ENCODE measurements at places on chromosomes 4 and X.

DNA sequence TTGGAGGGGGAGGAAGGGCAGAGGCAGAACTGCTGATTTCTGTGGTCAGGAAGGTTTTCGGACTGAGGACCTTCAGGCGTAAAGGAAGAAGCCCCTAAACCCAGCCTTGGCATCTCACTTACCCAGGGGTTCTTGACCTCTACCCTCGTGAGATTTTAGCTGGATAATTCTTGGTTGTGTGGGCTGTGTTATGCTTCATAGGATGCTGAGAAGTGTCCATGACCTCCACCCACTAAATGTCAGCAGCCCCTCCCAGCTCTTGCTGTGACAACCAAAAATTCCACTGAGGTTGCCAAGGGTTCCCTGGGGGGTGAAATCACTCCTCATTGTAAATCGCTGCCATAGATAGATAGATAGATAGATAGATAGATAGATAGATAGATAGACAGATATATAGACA lies 5.8 kb upstream of the CRLF2 start:
- H3K27ac ChIP-seq: no peak overlapping the region
- no peaks in the 10 kb centered on the region for H3K4me1 ChIP-seq
- no peak for DNase-seq
- H3K4me3 ChIP-seq: no peak overlapping the region
- no peaks in the 10 kb centered on the region for H3K27me3 ChIP-seq
- H3K36me3 ChIP-seq: no peaks in the 10 kb centered on the region

DNA sequence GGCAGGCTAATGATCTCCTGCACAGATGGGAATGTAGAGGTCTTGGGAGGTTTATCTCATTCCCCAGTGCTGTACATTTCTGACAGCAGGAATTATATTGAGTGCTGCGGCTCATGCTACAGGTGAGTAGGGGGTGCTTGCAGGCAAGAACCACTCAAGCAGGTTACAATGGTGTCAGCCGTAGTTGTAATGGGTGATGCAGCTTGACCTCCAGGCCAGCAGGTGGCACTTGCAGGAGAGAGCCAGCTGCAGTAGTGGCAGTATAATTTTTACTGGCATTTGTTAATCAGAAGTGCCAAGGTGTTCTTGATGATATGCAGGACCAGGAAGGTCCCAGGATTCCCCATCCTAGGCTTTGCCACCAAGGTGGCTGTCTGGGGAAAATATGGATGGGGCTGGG lies 759.6 kb upstream of the NDST4 start:
- no peak overlapping the region for H3K27ac ChIP-seq
- no peaks in the 10 kb centered on the region for H3K4me1 ChIP-seq
- no peaks in the 10 kb centered on the region for H3K27me3 ChIP-seq
- H3K4me3 ChIP-seq: no peak overlapping the region
- DNase-seq: no peak

DNA sequence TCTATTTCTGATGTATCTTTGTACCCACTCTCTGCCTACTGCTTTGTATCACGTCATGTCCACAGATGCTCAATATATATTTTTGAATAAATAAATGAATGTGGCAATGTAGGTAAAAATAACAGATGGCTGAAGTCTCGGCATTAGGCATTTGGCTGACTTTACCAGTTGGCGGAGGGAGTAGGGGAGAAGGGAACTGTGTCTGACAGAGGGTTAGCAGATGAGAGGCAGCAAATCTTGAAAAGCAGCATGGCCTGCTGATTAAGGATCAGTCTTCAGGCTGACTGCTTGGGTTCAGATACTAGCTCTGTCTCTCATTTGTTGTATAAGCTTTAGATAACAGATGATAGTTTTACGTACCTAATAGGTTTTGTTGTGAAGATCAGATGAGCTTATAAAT lies 31.9 kb upstream of the RASGEF1B start:
- no peak overlapping the region for H3K4me3 ChIP-seq
- H3K36me3 ChIP-seq: no peaks in the 10 kb centered on the region
- no peaks in the 10 kb centered on the region for H3K4me1 ChIP-seq
- no peak overlapping the region for H3K27ac ChIP-seq

DNA sequence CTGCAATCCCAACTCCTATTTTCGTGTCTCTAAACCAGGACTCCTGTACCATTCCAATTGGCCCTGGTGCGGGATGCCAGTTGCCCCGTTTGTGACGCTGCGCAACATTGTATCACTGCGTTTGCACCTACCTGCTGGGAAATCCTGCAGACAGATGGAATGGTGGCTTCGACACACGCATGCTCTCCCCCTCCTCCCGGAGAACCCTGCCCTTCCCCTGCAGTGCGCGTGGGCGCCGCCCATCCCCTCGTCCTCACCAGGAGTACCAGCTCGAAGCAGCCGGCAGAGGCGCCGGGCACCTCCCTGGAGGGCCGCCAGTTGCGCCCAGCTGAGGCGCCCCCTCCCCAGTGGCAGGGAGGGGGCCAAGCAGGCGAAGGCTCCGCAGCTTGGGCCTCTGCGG lies 1.4 kb downstream of the DGKK start:
- no peak overlapping the region for H3K27ac ChIP-seq
- H3K4me3 ChIP-seq: no peak overlapping the region
- no peaks in the 10 kb centered on the region for H3K4me1 ChIP-seq

GRCh38 chr4:90219822-90220221 lies 92.6 kb downstream of the CCSER1 start:
- no peaks in the 10 kb centered on the region for H3K4me1 ChIP-seq
- H3K4me3 ChIP-seq: no peak overlapping the region
- DNase-seq: no peak
- H3K27ac ChIP-seq: no peak overlapping the region
- H3K36me3 ChIP-seq: no peaks in the 10 kb centered on the region

- no peak for DNase-seq
- H3K27me3 ChIP-seq: no peaks in the 10 kb centered on the region
- H3K36me3 ChIP-seq: peaks cover 86% of the 10 kb centered on the region
- peaks cover 5% of the 10 kb centered on the region for H3K4me1 ChIP-seq
Measured at GRCh38 chr4:3236326-3236878, 12.6 kb upstream of the MSANTD1 start.

DNA sequence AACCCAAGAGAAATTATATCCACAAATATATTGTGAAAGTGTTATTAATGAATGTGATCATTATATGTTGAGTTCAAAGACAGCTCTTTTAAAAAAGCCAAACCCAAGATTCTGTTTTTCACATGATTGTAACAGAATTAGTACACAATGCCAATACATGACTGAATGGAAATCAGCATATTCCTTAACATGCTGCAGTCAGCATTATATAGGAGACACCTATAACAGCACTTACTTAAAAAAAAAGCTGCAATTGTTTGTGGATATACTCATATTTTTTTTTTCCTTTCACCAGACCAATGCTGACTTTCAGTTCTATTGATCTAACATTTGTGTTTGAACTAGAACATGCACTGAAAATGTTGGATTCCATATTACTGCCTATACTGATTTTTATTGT lies 165.2 kb downstream of the CCSER1 start:
- DNase-seq: no peak
- no peaks in the 10 kb centered on the region for H3K27me3 ChIP-seq
- H3K36me3 ChIP-seq: no peaks in the 10 kb centered on the region
- H3K4me3 ChIP-seq: no peak overlapping the region
- no peak overlapping the region for H3K27ac ChIP-seq
- H3K4me1 ChIP-seq: no peaks in the 10 kb centered on the region

DNA sequence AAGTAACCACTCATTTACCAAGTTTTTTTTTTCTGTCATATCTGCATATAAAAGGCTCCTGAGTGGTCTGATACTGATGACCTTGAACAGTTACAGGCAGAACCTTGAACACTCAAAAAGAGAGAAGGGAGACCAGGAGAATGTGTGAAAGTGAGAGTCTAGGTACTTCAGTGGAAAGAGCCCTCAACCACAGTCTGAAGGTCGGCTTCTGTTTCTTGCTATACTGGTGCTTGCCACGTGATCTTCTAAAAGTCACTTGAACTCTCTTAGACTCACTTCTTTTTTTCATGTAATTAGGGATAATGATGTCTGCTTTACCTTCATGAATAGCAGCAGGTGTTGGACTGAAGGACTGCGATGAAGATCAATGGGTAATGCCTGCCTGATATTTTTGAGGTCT lies 22.8 kb downstream of the GABRB1 start:
- H3K27ac ChIP-seq: no peak overlapping the region
- no peak overlapping the region for H3K4me3 ChIP-seq
- no peaks in the 10 kb centered on the region for H3K27me3 ChIP-seq
- H3K4me1 ChIP-seq: no peaks in the 10 kb centered on the region
- no peaks in the 10 kb centered on the region for H3K36me3 ChIP-seq

DNA sequence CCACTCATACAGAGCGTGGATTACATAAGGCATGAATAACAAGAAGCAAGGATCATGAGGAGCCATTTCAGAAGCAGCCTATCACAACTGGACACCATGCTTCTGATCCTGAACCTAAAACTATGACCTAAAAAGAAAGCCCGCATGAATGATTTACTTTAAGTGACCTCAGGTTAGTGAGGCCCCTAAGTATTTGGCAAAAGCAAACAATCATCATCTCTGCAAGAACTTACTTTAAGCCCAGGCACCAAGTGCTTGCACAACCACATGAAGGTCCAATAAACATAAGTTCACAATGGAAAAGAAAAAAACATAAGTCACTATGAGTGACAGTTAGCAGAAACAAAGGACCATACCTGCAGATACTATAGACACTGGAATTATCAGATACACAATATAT lies 7.9 kb upstream of the MBTPS2 start:
- no peaks in the 10 kb centered on the region for H3K27me3 ChIP-seq
- DNase-seq: no peak
- H3K4me3 ChIP-seq: no peak overlapping the region
- H3K27ac ChIP-seq: no peak overlapping the region
- no peaks in the 10 kb centered on the region for H3K4me1 ChIP-seq

- H3K4me1 ChIP-seq: no peaks in the 10 kb centered on the region
- no peak for DNase-seq
- no peak overlapping the region for H3K27ac ChIP-seq
- no peaks in the 10 kb centered on the region for H3K36me3 ChIP-seq
- H3K27me3 ChIP-seq: no peaks in the 10 kb centered on the region
Measured at GRCh38 chr4:104973708-104974107, 173.0 kb upstream of the TET2 start.

DNA sequence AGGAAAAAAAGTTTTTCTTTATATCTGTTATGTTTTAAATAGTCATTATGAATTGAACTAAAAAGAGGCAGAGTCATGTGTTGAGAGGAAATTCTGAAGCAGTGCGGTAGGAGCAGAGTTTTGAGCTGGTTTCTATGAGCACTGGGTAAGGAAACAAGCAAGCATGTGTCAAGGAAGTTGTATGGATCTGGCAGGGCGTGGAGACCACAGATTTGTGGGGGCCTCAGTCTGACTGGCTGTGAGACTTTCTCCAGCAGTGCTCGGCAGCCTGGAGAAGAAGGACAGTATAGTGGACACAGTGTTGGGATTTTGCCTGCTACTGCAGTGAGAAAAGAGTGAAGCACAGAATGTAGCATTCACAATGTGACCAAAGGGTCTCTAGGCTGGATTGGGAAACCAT lies 399.1 kb downstream of the INPP4B start:
- H3K4me1 ChIP-seq: no peaks in the 10 kb centered on the region
- DNase-seq: no peak
- no peaks in the 10 kb centered on the region for H3K27me3 ChIP-seq
- H3K27ac ChIP-seq: no peak overlapping the region
- H3K4me3 ChIP-seq: no peak overlapping the region

DNA sequence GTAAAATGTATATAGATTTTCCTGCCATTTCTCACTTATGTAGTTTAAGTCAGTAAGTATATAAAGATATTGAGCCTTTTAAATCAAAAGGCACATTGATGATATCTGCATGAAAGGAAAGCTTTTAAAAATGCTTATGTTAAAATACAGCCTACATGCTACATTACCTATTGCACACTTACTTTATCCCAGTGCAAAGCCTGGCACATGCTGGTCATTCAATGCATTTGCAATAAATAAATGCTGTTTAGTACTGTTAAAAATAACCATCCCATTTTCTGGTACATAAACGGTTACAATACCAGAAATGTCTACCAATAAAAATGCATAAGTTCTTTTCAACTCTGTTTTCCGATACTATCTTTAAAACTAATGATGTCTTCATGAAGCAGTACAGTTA lies 22.1 kb upstream of the SPATA4 start:
- no peak for DNase-seq
- no peaks in the 10 kb centered on the region for H3K4me1 ChIP-seq
- H3K4me3 ChIP-seq: no peak overlapping the region
- H3K27me3 ChIP-seq: no peaks in the 10 kb centered on the region
- H3K27ac ChIP-seq: no peak overlapping the region

- no peak for DNase-seq
- H3K27me3 ChIP-seq: no peaks in the 10 kb centered on the region
- no peaks in the 10 kb centered on the region for H3K36me3 ChIP-seq
- no peaks in the 10 kb centered on the region for H3K4me1 ChIP-seq
Measured at GRCh38 chr4:146981651-146982050, 36.0 kb upstream of the TTC29 start.
